ENCODE measurements at places on chromosomes 4 and X.

GRCh38 chr4:123088501-123088900, 166.1 kb upstream of the NUDT6 start:
- no peak for DNase-seq

DNA sequence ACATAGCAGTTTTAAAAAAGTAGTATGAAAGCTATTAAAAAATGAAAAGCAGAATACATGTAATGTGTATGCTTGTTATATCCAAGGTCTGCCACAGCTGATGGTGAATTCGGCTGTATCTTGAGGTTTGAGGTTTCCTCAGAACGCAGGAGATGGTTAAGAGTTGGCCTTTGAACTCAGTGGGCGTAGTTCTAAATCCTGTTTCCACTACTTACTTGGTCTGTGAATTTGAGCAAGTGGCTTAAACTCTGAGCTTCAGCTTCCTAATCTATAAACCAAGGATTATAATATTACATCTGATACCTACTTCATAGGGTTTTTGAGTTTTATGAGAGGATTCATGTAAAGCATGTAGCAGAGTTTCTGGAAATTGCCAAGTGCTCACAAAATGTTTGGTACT, 125.2 kb downstream of the STIM2 start:
- DNase-seq, result peak; percentile 28

DNA sequence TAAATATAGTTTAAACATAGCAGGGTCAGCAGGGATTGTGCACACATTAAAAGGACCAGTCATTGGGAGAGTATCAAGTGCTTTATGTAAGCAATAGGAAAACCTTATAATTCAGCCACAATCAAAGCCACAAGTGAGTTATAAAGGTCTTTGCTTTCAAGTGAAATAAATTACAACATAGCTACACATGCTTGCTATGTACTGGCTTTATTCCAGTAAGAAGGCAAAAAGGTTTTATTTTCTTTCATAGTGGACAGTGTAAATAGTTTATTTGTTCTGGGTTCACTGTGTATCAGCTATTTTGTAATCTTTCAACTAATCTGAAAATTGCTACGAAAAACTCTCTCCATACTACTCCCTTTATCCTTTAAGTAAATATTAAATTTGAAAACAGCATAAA, 691.4 kb downstream of the PCDH7 start:
- DNase-seq, result no peak

GRCh38 chrX:109327251-109327650, 154.6 kb downstream of the GUCY2F start:
- DNase-seq, result no peak

- no peak for DNase-seq
These were observed 45.8 kb upstream of the GIMD1 start for GRCh38 chr4:106414366-106414765.

DNA sequence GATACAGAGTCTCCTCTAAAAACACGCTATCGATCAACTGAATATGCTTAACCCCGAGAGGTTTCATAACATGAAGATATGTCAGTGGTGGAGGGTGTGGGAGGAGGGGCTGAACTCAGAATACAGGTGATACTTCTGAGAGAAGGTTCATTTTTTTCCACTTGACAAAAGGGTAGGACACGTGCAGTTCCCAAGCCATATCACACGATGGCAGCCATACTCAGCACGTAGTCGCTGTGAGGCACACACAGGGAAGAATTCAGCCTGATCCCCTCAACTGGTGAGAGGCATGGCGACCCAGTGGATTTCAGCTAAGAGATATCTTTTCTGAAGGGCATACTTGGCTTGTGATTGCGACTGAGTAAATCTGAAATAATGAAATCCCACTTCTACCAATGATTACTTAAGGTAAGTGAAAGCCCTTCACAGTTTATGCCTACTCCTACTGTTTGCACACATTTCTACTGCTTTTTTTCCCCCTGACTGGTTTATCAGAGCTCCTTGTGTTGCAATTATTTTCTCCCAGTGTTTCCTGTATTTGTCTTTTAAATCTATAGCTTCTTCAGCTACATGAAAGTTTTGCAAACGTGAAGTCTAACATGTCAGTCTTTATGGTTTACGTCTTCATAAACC, 133.1 kb downstream of the CORIN start:
- DNase-seq, result peak; percentile 22

DNA sequence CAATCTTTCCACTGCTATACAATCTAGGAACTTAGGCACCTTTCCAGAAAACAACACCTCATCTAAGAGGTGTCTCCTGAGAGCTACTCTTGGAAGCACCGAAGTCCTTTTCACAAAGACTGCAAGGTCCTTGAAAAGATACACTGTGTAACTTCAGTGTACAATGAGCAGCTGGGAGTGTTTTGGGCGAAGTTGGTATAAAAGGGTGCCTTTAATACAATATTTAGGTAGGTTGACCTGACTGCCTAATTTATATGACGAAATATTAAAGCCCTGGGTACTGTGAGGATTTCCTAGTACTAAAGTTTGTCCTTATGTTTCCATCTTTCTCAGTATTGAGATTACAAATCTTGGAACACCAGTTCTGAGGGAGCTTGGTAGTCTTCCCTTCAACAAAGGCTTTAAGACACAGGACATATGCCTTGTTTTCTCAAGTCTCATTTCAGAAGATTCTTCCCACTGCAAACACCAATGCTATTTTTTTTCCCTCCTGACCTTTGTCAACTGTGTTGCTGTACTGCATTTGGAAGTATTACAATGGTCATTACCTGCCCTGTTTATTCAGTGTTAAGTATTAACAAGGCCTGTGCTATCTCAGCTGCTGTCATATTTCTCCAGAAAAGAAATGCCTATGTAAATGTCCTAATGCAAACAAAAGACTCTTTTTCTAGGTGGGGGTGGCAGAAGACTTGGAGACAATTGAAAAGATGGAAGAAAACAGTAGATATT, 134.2 kb downstream of the MAML3 start:
- DNase-seq, result no peak

- DNase-seq, result no peak
These were observed 28.0 kb downstream of the TBC1D19 start for GRCh38 chr4:26611885-26612284.

DNA sequence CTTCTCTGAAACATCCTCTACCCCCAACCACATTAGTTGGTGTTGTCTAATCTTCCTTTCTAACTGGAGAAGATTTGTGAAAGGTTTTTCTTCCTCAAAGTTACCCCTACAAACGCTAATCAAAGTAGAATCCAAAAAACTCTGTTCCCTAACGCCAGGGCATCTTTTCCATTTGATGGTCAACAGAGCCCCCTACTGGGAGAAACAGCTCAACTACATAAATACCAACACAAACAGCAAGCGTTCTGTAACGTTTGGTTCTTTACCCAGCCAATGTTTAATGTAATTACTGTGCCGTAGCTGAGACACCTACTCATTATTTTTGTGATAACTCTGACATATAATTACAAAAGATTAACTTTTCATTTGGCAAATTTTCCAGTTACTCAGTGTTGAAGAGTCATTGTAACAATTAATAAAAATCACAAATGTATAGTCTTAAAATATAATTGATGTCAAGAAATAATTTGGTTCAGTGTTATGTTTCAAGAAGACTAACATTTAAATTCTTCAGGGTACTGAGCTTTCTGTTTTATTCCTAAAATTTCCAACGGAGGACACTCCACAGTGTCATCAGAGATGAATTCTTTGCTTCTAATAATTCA, 94.9 kb upstream of the TBC1D9 start:
- DNase-seq, result peak; percentile 55

- DNase-seq, result no peak
These were observed 738.3 kb downstream of the STPG2 start for GRCh38 chr4:97404876-97405523.

GRCh38 chr4:1004557-1005485, 6.6 kb upstream of the FGFRL1 start:
- DNase-seq, result no peak

DNA sequence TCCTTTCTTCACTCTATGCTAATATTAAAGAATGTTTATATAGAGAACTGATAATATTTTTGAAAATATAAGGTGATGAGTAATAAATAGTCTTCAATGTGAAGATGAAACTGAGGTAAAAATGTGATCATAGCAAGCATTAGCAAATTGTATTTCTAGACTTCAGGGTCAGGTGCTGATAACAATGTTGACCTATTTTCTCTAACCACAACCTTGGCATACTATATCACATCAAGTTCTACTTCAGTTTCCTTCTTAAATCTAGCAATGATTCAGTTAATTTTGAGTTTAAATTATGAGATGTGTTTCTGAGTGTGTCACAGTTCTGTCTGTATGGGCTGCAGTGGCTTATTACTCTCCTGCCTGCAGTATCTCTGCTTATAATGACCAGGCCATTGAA, 209.4 kb downstream of the RAPGEF2 start:
- no peak for DNase-seq

DNA sequence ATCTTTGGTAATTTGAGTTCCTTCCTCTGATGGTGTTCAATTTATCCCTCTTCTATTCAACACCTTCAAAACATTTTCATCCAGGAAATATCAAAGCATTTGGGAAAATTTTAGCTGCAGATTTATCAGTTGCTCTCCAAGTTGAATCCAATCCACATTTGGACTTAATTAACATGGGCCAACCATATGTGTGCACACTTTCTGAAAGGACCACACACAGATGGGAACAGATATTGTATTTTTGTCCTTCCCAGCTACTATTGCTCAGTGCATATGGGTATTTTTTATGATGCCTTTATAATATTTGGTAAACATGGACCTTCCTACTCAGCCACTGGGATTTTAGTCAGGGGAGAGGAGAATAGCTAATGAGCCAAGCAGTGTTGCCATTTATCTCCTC, 65.2 kb downstream of the GLRA2 start:
- no peak for DNase-seq

GRCh38 chr4:12126474-12126873, 697.8 kb upstream of the HS3ST1 start:
- no peak for DNase-seq

- no peak for DNase-seq
These were observed 22.7 kb upstream of the PLA2G12A start for GRCh38 chr4:109752525-109752924.

Measured in GM13976 (cell line).